ENCODE measurements at places on chromosomes 12 and 14. TPM values are rescaled to one million over a fixed set of nuclear protein-coding genes. Genes with fewer than 3 reads are reported as not detected.

DNA sequence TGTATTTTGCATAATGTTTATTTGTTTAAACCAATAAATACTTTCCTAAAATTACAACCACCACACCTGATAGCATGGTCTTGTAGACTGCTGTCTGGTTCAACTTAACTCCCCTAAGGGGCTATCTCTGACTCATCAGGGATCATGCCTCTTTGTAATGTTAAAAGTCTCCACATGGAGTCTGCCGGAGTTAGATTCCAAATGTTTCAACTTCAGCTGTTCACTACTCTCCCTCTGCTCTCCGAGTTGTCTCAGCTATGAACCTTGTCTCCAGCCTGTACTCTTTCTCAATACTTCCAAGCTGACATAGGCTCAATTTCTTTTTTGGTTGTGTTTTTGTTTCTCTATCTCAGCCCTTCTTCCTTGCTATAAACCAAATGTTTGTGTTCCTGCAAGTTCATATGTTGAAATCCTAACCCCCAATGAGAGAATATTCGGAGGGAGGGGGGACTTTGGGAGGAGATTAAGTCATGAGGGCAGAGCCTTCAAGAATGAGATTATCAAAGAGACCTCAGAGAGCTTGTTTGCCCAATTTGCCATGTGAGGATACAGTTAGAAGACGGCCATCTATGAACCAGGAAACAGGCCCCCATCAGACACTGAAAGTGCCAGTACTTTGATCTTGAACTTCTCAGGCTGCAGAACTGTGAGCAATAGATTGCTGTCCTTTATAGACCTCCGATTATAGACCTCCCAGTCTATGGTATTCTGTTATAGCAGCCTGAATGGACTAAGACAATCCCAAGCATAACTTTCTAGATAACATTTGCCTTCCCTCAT lies 858.2 kb downstream of the VRK1 start:
- no peak for DNase-seq

- DNase-seq = no peak
These were observed 139.0 kb upstream of the CCDC198 start for GRCh38 chr14:57632649-57633048.

- no peak for DNase-seq
These were observed 8.3 kb upstream of the STAT6 start for GRCh38 chr12:57119294-57120085.

DNA sequence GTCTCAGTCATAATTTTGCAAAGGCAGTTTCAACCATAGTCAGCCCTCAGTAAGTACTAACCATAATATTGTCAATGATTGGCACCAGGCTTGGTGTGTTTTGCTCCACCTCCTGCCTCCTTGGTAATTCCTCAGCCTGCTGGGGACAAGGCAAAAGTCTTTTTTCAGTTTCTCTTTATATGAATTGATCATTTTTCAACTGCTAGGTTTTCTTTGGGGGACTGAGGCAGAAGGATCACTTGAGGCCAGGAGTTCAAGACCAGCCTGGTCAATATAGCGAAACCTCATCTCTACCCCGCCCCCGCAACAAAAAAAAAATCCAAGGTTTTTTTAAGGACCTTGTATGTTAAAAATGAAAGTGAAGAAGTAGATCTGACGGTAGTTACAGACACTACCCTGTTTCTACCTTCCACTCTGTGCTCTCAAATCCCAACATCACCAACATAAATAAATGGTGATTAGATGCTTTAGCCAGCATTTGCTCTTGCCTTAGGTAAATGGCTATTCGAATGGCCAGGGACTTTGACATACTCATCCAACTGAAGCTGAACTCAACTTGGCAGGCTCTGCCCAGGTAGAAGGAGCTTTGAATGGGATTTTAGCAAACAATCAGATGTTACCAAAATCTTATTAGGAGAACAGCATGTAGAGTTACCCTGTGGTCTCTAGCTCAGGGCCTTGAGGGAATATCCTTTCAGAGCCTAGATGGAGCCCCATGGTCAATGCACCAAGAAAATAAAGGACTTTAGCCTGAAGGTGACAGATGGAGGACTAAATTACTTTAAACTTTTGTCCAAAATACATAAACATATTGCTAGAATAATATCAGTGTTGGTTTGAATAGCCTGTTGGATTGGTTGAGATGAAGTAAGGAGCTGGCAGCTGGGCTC lies 126.9 kb upstream of the AMIGO2 start:
- DNase-seq = no peak

The SLC17A8 gene
- total RNA-seq = 0.95 TPM

The SLCO1C1 gene
- 4.9 TPM for total RNA-seq
